ENCODE measurements at places on chromosomes 5 and 9. TPM values are rescaled to one million over a fixed set of nuclear protein-coding genes. Genes with fewer than 3 reads are reported as not detected.

The IL4 gene
- not detected for total RNA-seq

The HTR4 gene
- total RNA-seq, result not detected

DNA sequence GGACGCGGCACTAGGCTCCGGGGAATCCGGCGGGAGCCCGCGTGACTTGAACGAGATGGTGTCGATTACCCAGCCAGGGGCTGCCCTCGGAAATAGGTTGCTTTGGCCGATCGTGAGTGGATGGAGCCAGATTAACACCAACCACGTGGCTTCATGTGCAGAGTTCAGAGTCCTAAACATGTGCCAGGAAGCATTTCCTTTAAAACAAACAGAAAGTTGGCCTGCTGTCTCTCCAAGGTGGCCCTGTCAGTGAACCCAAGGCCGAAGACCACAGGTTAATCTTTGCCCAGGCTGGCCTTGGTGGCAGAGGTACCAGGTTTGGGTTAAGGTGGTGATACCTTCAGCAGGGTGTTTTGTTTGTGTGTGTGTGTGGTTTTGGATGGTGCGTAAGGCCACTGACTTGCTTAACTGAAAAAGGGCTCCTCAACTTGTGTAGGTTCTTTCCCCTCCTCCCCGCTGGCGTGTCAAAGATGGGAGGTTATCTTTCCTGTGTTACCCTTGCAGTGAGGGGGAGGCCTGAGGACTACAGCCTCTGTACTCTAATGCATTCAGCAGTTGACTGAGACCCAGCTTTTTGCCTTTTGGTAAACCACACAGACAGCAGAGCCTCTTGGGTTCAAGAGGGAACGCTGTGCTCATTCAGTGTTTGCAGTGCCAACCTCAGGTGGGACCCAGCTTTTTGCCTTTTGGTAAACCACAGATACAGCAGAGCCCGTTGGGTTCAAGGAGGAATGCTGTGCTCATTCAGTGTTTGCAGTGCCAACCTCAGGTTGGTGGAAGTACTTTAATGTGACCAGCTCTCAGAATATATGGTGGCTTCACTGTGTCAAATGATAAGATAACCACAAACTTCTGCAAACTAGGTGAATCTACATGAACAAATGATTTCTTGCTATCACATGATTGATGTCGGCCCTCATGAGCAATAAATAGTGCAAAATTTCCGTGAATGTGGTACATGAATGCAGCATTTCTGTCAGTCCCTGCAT, 1.4 kb downstream of the IQGAP2 start:
- H3K27me3 ChIP-seq, result no peaks in the 10 kb centered on the region
- peak overlapping the region; percentile 99 for H3K27ac ChIP-seq
- H3K36me3 ChIP-seq, result peaks cover 35% of the 10 kb centered on the region
- ATAC-seq, result peak; percentile 68
- H3K4me3 ChIP-seq, result peak overlapping the region; percentile 83
- H3K4me1 ChIP-seq, result peaks cover 44% of the 10 kb centered on the region

DNA sequence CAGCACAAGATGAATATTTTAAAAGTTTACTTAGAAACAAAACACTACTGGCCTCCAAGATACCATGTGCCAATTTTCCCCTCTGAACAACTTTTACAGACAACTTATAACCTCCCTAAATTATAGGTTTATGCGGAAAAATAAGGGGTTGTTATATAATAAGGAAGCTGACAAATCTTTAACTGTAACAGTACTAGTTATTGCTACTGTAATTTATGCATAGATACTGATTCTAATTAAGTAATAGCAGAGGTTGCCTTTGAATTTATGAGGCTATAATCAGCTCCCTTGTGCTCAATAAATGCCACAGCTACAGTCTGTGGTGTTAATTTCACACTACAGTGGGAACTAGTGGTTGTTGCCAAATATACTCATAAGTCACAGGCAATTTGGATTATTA, 291.3 kb upstream of the PCSK5 start:
- no peak overlapping the region for H3K4me3 ChIP-seq
- no peaks in the 10 kb centered on the region for H3K36me3 ChIP-seq
- H3K27me3 ChIP-seq, result peaks cover 4% of the 10 kb centered on the region
- no peaks in the 10 kb centered on the region for H3K4me1 ChIP-seq
- H3K27ac ChIP-seq, result no peak overlapping the region

DNA sequence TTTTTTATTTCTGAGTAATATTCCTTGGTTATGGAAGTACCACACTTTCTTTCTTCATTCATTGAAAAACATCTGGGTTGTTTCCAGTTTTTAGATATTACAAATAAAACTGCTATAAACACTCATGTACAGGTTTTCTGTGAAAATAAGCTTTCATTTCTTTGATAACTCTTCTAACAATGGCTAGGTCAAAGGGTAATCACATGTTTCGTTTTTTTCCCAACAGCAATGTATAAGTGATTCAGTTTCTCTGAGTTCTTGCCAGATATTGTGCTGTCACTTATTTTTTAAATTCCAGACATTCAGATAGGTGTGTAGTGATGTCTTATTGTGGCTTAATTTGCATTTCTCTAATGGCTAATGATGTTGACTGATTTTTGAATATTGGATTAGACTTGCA, 16.7 kb upstream of the TNPO1 start:
- ATAC-seq, result no peak
- H3K4me3 ChIP-seq, result no peak overlapping the region
- H3K36me3 ChIP-seq, result no peaks in the 10 kb centered on the region
- H3K4me1 ChIP-seq, result no peaks in the 10 kb centered on the region
- H3K27ac ChIP-seq, result no peak overlapping the region

- peak overlapping the region; percentile 23 for H3K4me3 ChIP-seq
- H3K27ac ChIP-seq, result no peak overlapping the region
- ATAC-seq, result peak; percentile 96
These were observed 4.8 kb downstream of the IL9 start for GRCh38 chr5:135890867-135891266.

- no peak overlapping the region for H3K4me3 ChIP-seq
- no peaks in the 10 kb centered on the region for H3K36me3 ChIP-seq
- no peak overlapping the region for H3K27ac ChIP-seq
- no peak for ATAC-seq
- peaks cover 7% of the 10 kb centered on the region for H3K27me3 ChIP-seq
- no peaks in the 10 kb centered on the region for H3K4me1 ChIP-seq
These were observed 56.5 kb upstream of the RAI14 start for GRCh38 chr5:34599471-34600117.

DNA sequence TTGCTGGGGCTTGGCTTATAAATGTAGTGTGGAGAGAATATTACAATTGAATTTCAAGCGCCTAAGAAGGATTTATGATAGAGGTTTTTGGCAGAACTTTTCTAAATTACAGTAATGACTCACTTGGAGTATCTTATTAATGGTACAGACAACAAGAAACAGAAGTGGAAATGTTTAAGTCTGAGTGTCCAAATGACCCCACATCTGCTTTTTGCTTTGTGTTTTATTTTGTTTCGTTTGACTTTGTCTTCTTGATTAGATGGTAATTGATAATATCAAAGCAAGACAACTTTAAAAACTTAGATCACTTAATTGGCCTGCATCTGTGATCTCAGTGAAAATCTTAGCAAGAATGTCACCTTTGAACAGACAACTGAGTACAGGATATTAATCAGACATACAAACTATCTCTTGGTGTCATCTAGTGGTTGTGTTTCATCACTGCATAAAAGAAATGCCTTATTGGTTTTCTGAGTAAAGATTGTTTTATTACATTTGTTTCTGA, 577.4 kb downstream of the ISL1 start:
- no peaks in the 10 kb centered on the region for H3K4me1 ChIP-seq
- no peak for ATAC-seq
- H3K36me3 ChIP-seq, result no peaks in the 10 kb centered on the region
- no peak overlapping the region for H3K27ac ChIP-seq
- H3K27me3 ChIP-seq, result no peaks in the 10 kb centered on the region
